B cell (primary cell): ENCODE measurements at places on chromosomes 2 and 18.

GRCh38 chr2:189222468-189223105, 43.0 kb upstream of the COL5A2 start:
- DNase-seq, result no peak
- no peaks in the 10 kb centered on the region for H3K4me1 ChIP-seq

DNA sequence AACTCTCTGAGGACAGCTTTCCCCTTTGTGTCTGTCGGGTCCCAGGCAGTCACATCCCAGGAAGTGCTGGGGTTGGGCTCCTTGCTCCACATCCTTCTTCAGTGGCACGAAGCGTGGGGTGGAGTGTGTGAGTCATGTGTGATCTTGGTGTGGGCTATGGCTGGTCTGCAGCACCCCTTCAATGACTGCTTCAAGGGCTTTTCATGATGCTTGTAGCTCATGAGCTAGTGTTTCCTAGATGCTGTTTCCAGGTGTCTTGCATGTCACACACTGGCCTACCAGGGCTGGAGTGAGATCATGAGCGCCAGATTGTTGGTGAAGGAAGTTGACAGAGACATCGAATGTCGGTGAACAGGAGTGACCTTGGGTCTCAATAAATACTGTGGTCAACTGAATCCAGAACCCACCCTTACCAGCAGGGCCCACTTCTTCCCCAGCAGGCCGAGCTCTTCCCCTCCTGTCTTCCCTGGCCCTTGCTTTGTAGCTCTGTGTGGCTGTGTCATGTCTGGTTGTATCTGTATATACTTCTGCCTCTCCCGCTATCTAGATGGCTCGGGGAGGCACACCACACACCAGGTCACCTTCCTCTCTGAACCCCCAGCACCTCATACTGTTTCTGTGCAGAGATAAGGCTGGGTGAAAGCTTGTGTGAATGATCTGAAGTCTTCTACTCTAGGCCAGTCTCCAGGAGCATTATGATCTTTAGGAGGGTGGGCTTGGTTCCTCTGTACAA, 3.8 kb downstream of the C2orf92 start:
- H3K4me3 ChIP-seq, result no peak overlapping the region
- no peaks in the 10 kb centered on the region for H3K27me3 ChIP-seq
- DNase-seq, result no peak
- no peaks in the 10 kb centered on the region for H3K36me3 ChIP-seq

GRCh38 chr2:101516823-101517690, 42.1 kb upstream of the RFX8 start:
- DNase-seq, result peak; percentile 7
- no peaks in the 10 kb centered on the region for H3K36me3 ChIP-seq
- peaks cover 4% of the 10 kb centered on the region for H3K27me3 ChIP-seq
- H3K4me3 ChIP-seq, result no peak overlapping the region

DNA sequence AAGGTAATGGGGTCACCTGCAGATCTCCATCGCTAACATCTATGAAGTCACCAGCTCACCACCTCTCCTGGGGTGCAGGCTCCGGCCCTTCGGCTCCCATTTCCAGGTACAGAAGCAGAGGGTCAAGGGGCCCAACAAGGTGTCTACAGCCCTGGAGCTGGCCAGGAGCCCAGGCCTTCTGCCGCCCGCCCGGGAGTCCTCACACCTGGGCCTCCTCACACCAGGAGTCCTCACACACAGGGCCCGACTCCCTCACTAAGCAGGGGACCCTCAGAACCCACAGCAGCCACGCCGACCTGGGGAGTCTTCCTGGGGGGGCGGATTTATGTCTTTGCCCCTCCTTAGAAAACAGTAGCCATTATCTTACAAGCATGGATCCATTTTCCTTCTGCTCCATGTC, 43.4 kb upstream of the TPO start:
- DNase-seq, result no peak
- H3K4me3 ChIP-seq, result no peak overlapping the region
- H3K4me1 ChIP-seq, result peaks cover 18% of the 10 kb centered on the region
- H3K36me3 ChIP-seq, result no peaks in the 10 kb centered on the region

GRCh38 chr2:239745386-239746227, 279.5 kb downstream of the NDUFA10 start:
- H3K27me3 ChIP-seq, result no peaks in the 10 kb centered on the region
- no peak overlapping the region for H3K4me3 ChIP-seq
- H3K27ac ChIP-seq, result no peak overlapping the region
- no peaks in the 10 kb centered on the region for H3K36me3 ChIP-seq
- DNase-seq, result no peak

DNA sequence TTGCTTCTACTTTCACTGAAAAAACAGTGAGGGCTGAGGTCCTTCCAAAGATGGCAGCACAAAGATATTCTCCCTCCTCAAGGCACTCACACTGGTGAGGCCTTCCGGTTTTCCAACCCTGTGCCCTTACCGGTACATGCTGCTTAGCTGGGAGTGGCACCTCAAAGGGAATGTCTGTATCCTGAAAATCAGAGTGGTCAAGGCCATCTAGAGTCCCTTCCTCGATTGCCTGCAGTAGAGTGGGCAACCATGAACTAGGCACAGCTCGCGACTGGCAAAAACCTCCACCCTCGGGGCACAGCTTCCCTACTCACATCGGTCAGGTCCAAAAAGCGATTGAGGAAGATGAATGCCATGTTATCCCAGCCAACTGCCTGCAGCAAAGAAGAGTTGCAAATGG, 3.4 kb downstream of the KRTCAP3 start:
- no peak for DNase-seq
- H3K4me3 ChIP-seq, result no peak overlapping the region
- no peak overlapping the region for H3K27ac ChIP-seq
- no peaks in the 10 kb centered on the region for H3K27me3 ChIP-seq

GRCh38 chr2:98768384-98769113, 37.6 kb upstream of the MGAT4A start:
- H3K27ac ChIP-seq, result no peak overlapping the region
- H3K36me3 ChIP-seq, result no peaks in the 10 kb centered on the region
- peaks cover 59% of the 10 kb centered on the region for H3K4me1 ChIP-seq

GRCh38 chr2:173821451-173821850, 143.7 kb downstream of the SP3 start:
- no peak for DNase-seq
- no peaks in the 10 kb centered on the region for H3K27me3 ChIP-seq
- H3K4me1 ChIP-seq, result no peaks in the 10 kb centered on the region
- H3K36me3 ChIP-seq, result no peaks in the 10 kb centered on the region

GRCh38 chr2:162874412-162874811, 35.8 kb upstream of the KCNH7 start:
- no peak overlapping the region for H3K27ac ChIP-seq
- no peaks in the 10 kb centered on the region for H3K4me1 ChIP-seq
- H3K4me3 ChIP-seq, result no peak overlapping the region
- H3K36me3 ChIP-seq, result no peaks in the 10 kb centered on the region
- no peaks in the 10 kb centered on the region for H3K27me3 ChIP-seq

GRCh38 chr2:192735447-192735846, 540.7 kb upstream of the TMEFF2 start:
- H3K4me1 ChIP-seq, result no peaks in the 10 kb centered on the region
- H3K36me3 ChIP-seq, result no peaks in the 10 kb centered on the region
- H3K4me3 ChIP-seq, result no peak overlapping the region
- H3K27me3 ChIP-seq, result no peaks in the 10 kb centered on the region
- no peak for DNase-seq

GRCh38 chr18:78454221-78454620, 525.4 kb upstream of the SALL3 start:
- H3K4me3 ChIP-seq, result no peak overlapping the region
- H3K36me3 ChIP-seq, result no peaks in the 10 kb centered on the region
- H3K27me3 ChIP-seq, result no peaks in the 10 kb centered on the region
- no peak overlapping the region for H3K27ac ChIP-seq
- DNase-seq, result no peak

- no peaks in the 10 kb centered on the region for H3K36me3 ChIP-seq
- DNase-seq, result no peak
- no peaks in the 10 kb centered on the region for H3K27me3 ChIP-seq
- no peak overlapping the region for H3K27ac ChIP-seq
- H3K4me3 ChIP-seq, result no peak overlapping the region
Observed at GRCh38 chr2:43276266-43276941, 50.0 kb upstream of the ZFP36L2 start.

GRCh38 chr2:231007286-231008098, 11.6 kb downstream of the SPATA3 start:
- no peaks in the 10 kb centered on the region for H3K4me1 ChIP-seq
- H3K36me3 ChIP-seq, result no peaks in the 10 kb centered on the region
- no peak overlapping the region for H3K27ac ChIP-seq
- DNase-seq, result no peak
- H3K27me3 ChIP-seq, result no peaks in the 10 kb centered on the region

DNA sequence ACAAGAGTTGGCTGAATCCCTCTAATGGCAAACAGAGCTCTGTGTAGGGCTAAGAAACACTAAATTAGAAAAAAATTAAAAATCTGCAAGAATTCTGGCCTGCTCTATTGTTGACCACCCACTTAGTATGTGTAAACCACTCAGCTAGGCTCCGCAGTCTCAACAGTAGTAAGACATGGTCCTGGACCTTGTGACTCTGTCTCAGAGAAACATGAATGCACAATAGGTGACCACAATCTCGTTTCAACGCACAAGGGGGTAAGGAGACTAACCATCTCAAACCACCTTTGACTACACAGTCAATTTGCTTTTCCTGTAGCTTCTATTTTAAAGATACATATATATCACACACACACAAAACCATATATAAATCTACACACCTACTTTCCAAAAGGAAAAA, 16.5 kb downstream of the SEPTIN10 start:
- H3K27ac ChIP-seq, result no peak overlapping the region
- no peaks in the 10 kb centered on the region for H3K4me1 ChIP-seq
- no peaks in the 10 kb centered on the region for H3K27me3 ChIP-seq
- no peak for DNase-seq

DNA sequence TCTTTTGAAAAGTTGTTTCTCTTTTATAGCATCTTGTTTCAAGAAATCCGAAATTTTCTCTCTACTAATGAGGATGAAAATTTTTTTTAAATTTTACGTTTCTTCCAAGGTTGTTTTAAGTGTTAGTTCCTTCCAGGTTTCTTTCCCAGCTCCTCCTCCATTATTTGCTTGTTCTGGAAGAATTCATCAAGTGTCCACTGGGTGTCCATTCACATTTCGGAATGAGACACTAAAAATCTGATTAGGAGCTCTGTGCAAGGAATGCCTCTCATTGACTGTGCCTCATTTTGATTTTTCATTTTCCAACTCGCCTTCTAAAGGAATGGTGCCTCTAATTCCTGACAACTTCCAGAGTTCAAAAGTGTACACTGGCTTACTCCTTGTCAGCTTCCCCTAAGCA, 6.1 kb downstream of the SP100 start:
- H3K27me3 ChIP-seq, result no peaks in the 10 kb centered on the region
- no peak overlapping the region for H3K4me3 ChIP-seq
- no peak for DNase-seq
- H3K36me3 ChIP-seq, result peaks cover 59% of the 10 kb centered on the region
- H3K27ac ChIP-seq, result no peak overlapping the region
- H3K4me1 ChIP-seq, result peaks cover 84% of the 10 kb centered on the region

- H3K27me3 ChIP-seq, result no peaks in the 10 kb centered on the region
- no peak overlapping the region for H3K4me3 ChIP-seq
- no peaks in the 10 kb centered on the region for H3K4me1 ChIP-seq
- DNase-seq, result no peak
- H3K27ac ChIP-seq, result no peak overlapping the region
- H3K36me3 ChIP-seq, result no peaks in the 10 kb centered on the region
Observed at GRCh38 chr2:119508756-119509155, 15.5 kb downstream of the SCTR start.

DNA sequence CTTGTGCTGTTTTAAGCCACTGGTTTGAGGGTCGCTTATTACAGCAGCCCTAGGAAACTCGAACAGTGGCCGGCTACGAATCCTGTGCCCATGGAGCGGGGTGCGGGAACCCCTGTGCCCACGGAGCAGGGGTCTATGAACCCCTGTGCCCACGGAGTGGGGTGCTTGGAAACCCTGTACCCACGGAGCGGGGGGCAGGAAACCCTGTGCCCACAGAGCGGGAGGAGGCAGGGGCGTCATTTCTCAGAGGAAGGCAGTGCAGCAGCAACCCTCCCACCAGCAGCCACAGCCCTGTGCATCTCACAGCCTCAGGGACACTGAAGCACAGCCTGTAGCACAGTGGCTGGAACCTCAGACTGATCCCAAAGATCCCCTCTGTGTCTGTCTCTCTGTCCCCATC, 34.2 kb upstream of the GPC1 start:
- no peak for DNase-seq
- H3K27ac ChIP-seq, result no peak overlapping the region
- H3K4me3 ChIP-seq, result no peak overlapping the region
- H3K4me1 ChIP-seq, result no peaks in the 10 kb centered on the region
- no peaks in the 10 kb centered on the region for H3K27me3 ChIP-seq

GRCh38 chr2:151570191-151570590, 160.5 kb downstream of the RIF1 start:
- no peaks in the 10 kb centered on the region for H3K4me1 ChIP-seq
- H3K4me3 ChIP-seq, result no peak overlapping the region
- no peak overlapping the region for H3K27ac ChIP-seq
- no peaks in the 10 kb centered on the region for H3K36me3 ChIP-seq
- no peak for DNase-seq

- peak overlapping the region; percentile 71 for H3K4me3 ChIP-seq
- peak; percentile 31 for DNase-seq
- H3K27ac ChIP-seq, result no peak overlapping the region
- H3K27me3 ChIP-seq, result no peaks in the 10 kb centered on the region
Observed at GRCh38 chr2:98445683-98446581, 1.3 kb downstream of the INPP4A start.

DNA sequence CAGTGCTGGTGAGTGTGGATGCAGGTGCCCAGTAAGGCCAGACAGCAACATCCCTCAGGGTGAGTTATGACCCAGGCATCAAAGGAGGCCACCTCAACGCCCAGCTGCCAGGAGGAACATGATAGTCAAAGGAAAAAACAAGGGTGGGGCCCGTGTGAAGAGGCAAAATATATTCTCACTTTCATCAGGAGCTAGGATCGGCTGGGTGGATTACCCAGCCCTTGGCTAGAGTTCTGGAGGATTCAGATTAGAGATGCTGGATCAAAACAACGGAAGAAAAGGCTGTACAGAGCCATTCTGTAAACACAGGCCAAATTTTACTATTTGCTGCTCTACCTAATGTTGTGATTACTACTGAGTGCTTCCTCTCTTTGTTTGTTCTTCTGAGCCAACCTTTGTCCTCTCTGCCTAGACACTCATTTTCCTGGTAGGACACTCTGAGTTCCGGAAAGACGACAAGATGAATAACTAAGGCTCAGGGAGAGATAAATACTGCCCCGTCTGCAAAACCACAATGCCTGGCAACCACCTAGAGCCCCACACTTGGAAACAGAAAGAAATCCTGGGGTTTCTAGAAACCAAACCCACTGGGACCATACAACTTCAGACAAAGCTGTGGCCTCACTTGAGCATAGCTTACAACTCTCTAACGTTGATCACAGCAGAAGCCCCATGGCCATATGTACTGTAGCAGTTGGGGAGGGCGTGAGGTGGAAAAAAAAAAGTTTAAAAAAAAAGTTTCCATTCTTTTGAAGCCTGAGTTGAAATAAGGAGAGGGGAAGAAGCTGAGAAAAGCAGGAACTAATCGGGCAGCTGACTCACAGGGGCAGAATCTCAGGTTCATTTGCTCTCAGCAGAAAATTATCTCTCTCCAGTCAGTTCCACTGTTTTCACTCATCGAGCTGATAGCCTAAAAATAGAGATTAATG, 17.8 kb upstream of the PMAIP1 start:
- H3K27ac ChIP-seq, result no peak overlapping the region
- no peak for DNase-seq
- no peaks in the 10 kb centered on the region for H3K27me3 ChIP-seq
- H3K4me1 ChIP-seq, result peaks cover 49% of the 10 kb centered on the region
- no peaks in the 10 kb centered on the region for H3K36me3 ChIP-seq

- DNase-seq, result no peak
- no peak overlapping the region for H3K4me3 ChIP-seq
- H3K36me3 ChIP-seq, result peaks cover 38% of the 10 kb centered on the region
Observed at GRCh38 chr2:20617081-20617575, 33.8 kb downstream of the HS1BP3 start.
